Stimulated activated CD8-positive, alpha-beta memory T cell treated with anti-CD3 and anti-CD28 coated beads, Interleukin-4, amount 100 ng/mL, for 1 hour (primary cell): ENCODE measurements at places on chromosomes 7 and 10.

GRCh38 chr10:28681291-28681763, 4.0 kb downstream of the BAMBI start:
- DNase-seq: no peak

- no peak for DNase-seq
These were observed 202.4 kb downstream of the GLRX3 start for GRCh38 chr10:130338636-130339024.

DNA sequence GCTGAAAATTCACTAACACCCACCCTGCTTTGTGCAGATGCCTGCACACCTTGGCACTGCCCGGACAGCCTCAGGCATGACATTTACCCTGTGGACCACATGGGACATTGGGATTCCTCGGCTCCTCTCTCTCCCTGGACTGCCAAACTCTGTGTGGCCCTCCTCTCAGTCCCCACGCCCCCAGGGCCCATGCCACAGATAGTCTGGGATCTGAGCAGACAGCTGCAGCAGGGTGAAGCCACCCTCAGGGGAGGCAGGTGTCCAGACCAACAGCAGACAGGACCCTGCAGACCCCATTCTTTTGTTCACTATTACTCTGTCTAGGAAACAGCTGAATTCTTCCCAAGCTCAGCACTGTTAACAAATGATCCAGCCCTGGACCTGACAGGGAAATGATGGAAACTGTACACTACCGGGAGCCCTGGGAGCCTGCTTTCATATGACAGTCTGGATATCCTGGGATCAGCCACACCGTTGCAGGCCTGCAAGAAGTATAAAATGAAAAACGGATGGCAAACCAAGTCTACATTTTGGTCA, 83.4 kb downstream of the VOPP1 start:
- no peak for DNase-seq

DNA sequence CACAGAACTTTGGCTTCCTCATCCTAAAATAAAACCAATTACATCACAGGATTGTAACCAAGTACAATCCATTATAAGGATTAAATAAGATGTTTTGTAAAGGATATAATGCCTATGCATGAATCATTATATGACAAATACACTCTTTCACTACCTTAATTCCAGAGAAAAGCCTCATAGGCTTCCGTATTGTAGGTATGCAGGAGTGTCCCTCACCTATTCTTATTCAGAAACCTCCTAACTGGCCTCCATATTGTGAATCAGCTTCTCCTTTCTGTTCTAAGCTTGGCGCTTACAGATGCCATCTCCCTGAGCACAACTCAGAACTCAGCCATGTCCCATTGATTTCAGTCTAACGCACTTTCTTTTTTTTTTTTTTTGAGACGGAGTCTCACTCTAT, 69.6 kb upstream of the CAPZA2 start:
- no peak for DNase-seq

GRCh38 chr7:13894377-13894776, 95.1 kb downstream of the ETV1 start:
- no peak for DNase-seq

- no peak for DNase-seq
These were observed 3.1 kb upstream of the SMURF1 start for GRCh38 chr7:99146979-99147378.

DNA sequence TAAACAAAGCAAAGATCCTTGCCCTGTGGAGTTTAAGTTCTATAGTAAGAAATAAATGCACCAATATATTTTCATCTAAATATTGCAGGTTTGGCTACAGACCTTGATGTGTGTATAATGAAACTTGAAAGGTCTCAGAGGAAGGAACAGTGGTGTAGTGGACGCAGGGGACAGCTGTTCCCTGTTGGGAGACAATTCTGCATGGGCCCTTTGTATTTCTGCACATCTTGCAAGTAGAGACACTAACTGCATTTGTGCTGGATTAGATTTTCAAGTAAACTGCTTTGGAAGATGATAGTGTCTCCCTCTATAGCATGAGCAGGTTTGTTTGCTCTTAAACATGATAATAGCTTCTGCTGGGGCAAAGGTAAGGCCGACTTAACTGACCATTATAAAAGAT, 57.5 kb upstream of the FAM133B start:
- DNase-seq: no peak

DNA sequence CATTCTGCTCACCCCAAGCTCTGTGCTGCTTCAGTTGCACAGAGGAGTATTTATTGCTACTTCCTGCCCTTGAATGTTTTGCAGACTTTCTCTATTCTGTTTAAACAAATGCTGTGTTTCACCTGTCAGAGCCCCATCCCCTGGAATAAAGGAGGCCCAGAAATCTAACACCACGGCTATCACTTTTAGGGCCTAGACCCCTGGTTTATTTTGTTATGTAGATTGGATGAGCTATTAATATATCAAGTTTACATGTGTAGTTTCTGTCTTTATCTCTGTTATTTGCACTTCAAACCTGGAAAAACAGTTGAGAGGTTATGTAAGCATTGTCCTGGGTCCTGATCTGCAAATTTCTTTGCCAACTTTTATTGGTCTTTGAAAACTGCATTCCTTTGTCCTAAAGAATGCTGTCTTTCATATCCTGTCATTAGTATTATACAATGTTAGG, 630.1 kb downstream of the PARD3 start:
- no peak for DNase-seq

DNA sequence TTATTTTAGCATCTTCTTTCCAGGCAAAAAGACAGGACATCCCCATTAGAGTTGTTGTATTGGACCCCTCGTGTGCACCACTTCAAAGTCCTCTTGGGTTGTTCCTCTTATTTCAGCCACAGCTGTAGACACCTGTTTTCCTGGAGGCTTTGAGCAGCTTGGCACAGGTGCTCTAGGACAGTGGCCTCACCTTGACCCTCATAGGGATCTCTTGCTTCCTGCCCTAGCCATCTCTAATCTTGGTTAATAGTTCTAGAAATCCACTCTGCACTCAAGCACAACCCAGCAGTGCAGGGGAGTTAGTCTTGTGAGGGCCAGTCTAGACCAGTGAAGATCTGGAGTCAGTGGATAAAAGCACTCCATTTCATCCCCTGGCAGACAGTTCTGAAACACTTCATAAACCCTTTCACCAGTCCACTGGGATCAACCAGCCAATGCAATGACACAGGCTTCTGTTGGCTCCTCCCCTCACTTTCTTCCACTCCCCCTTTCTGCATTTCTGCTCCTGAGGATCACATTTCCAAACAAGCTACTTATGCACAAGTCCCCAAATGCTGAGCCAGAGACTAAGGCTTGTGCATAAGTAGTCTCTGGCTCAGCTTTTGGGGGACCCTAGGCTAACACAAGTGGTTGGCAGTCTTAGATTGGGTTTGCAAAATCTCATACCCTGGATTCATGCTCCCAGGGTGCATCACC, 131.5 kb upstream of the LAMB4 start:
- no peak for DNase-seq

- DNase-seq: no peak
These were observed 817.7 kb upstream of the IGFBP3 start for GRCh38 chr7:46738796-46739195.

- no peak for DNase-seq
These were observed 5.1 kb upstream of the TM9SF3 start for GRCh38 chr10:96591946-96592345.

DNA sequence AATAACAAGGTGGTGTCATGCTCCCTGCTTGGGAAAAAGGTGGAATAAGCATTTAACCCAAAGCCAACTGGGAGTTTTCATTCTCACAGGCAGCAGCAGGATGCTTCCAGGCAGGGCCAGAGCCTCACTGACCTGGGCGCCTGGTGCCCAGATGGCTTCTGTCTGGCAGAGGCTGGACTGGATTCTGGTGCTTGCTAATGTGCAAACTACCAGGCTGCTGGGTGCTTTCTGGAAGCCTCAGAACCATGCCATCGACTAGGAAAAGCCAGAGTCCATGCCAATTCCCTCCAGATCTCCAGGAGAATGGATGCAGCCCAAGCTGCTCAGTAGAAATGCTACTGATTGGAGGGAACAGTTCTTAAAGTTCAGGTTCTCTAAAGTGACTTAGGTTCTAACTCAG, 36.2 kb downstream of the VIPR2 start:
- no peak for DNase-seq
